ENCODE measurements at places on chromosomes 5 and 9.

DNA sequence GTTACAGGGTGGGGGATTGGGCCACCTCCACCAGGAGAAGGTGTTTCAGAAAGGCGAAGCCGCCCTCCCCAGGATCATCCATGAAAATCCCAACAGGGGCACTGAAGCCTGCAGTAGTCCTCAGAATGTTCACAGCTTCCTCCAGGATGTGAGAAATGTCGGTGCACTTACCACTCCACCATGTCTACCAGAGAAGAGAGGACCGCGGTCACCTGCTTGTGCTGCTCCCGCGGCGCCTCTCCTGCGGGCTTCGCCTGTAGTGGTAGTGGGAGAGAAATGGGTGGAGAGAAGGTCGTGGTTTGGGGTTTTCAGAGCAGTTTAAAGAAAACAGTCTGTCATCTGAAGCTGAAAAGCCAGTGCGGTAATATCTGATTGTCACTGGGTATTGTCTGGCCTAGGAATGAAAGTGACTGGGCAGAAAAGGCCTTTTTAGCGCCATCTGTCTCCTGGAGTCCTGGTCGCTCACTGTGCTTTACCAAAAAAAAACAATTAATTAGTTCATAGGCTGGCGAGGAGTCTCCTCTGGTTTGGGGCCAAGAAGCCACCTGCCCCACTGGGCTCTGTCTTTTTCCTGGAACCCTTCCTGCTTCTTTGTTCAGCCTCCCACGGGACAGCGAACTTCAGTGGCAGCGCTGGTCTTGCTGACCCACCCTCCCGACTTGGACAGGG, 23.0 kb upstream of the PPP1R26 start:
- no peak for DNase-seq

DNA sequence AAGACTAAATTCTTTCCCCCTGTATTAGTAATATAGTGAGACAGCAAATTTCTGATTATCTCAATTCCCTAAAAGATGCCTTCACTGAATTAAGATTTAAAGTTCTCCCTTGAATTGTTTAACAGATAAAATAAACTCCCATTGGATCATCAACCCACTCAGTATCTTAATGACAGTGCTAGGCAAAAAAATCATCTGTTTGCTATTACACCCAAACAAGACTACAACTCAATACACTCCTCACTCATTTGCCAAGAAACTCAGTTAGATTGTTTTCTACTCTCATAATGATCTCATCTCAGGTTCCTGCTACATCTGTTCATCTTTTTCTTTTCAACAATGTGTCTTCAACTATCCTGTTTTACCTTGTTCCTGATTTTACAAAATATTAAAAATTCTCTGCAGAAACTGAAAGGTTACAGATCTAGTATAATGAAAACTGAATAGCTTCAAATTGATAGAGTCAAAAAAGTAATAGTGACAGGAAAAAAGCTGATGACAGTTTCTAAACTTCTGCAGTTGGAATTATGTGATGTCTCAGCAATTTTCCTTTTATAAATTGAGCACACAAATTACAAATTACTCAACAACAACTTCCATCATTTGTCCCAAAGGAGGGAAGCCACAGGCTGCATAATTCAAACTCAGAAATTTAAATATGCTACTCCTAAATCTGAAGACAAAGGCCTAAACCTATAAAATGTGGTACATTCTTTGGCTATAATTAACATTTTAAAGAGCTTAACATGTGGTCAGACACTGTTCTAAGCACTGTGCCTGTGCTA, 39.4 kb downstream of the HOMER1 start:
- DNase-seq, result no peak

GRCh38 chr9:112554516-112554915, 67.9 kb downstream of the KIAA1958 start:
- no peak for DNase-seq

DNA sequence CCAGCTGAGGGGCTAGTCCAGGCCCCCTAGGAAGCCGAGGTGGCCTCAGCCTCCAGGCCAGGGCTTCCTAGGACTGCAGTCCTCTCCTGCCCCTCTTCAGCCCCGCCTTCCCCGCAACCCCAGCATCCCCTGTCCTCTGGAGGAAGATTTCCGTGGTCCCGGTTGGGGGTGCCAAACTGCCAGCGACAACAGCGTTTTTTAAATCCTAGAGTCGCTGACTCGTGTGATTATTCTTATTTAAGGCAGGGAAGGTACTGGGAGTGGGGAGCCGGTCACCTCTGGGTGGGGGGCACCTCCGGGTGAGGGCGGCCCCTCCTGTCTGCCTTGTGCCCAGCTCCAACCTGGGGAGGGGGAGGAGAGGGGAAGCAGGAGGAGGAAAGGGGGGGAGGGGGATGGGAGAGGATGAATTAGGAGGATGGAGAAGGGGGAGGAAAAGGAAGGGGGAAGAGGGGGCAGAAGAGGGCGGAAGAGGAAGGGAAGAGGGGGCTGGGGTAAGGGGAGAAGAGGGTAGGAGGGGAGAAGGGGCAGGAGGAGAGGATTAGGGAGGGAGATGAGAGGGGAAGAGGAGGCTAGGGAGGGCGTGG, 173.1 kb upstream of the IER5L start:
- no peak for DNase-seq

- DNase-seq, result no peak
Observed at GRCh38 chr5:36073595-36074216, 7.0 kb upstream of the UGT3A2 start.
